ENCODE measurements at places on chromosomes 12 and 14.

DNA sequence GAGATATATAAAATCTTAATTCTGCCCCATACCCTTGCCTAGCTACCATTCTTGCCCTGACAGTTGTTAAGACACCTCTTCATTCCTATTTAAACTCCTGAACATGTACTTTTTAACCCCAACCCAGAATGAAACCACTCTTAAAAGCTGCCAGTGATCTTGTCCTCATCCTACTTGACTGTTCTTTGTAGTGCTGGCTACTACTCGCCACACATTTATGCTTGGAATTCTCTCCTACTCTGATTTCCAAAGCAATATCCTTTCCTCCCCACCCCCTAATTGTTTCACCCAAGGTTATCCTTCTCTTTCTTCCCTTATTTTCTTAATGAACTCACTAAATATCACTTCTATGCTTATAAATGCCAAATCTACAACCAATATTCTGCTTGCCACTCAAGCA, 4.1 kb downstream of the NFYB start:
- no peak for DNase-seq

DNA sequence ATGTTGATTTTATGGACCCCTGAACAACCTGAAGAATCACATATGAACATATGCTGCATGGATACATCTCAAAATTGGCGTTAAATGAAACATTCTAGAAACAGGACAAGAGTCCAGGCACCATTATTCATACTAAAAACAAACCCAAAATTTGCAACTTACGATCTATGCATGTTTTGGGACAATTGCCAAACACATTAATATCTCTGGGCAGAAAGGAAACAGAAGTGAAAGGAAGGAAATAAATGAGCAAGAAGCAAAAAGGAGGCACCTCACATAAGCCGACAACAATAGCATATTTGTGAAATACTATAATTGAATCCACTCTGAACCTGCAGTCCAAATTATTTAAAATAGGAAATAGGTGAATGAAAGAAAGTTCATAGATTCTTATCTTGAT, 1505.3 kb downstream of the AACS start:
- DNase-seq = peak; percentile 24

- DNase-seq = no peak
These were observed 207.1 kb downstream of the DPF3 start for GRCh38 chr14:72686832-72687231.

- no peak for DNase-seq
These were observed 76.7 kb upstream of the SLC38A2 start for GRCh38 chr12:46449316-46449715.

GRCh38 chr14:57610631-57611030, 117.0 kb upstream of the CCDC198 start:
- DNase-seq = no peak
